ENCODE measurements at places on chromosomes 3 and 15. TPM values are rescaled to one million over a fixed set of nuclear protein-coding genes. Genes with fewer than 3 reads are reported as not detected.

- no peak overlapping the region for H3K27ac ChIP-seq
- no peaks in the 10 kb centered on the region for H3K36me3 ChIP-seq
- no peak for DNase-seq
- H3K27me3 ChIP-seq, result peaks cover 3% of the 10 kb centered on the region
- no peak overlapping the region for H3K4me3 ChIP-seq
Measured at GRCh38 chr3:22490747-22491146, 712.4 kb upstream of the UBE2E2 start.

- no peaks in the 10 kb centered on the region for H3K27me3 ChIP-seq
- H3K4me1 ChIP-seq, result no peaks in the 10 kb centered on the region
- no peaks in the 10 kb centered on the region for H3K36me3 ChIP-seq
- no peak overlapping the region for H3K4me3 ChIP-seq
- DNase-seq, result no peak
Measured at GRCh38 chr3:128714887-128715491, 11.0 kb upstream of the RAB7A start.

- H3K36me3 ChIP-seq, result no peaks in the 10 kb centered on the region
- DNase-seq, result no peak
- H3K4me3 ChIP-seq, result no peak overlapping the region
- H3K27me3 ChIP-seq, result no peaks in the 10 kb centered on the region
- no peak overlapping the region for H3K27ac ChIP-seq
Measured at GRCh38 chr3:194779729-194780224, 94.1 kb downstream of the FAM43A start.

Gene KCNH8
- total RNA-seq, result 0.05 TPM

Gene TOMM70
- total RNA-seq, result 39.5 TPM

Gene SH2D7
- not detected for total RNA-seq

Gene SLCO3A1
- 2.4 TPM for total RNA-seq

Gene THAP10
- total RNA-seq, result 0.70 TPM

Gene ZMYND10
- 0.75 TPM for total RNA-seq

DNA sequence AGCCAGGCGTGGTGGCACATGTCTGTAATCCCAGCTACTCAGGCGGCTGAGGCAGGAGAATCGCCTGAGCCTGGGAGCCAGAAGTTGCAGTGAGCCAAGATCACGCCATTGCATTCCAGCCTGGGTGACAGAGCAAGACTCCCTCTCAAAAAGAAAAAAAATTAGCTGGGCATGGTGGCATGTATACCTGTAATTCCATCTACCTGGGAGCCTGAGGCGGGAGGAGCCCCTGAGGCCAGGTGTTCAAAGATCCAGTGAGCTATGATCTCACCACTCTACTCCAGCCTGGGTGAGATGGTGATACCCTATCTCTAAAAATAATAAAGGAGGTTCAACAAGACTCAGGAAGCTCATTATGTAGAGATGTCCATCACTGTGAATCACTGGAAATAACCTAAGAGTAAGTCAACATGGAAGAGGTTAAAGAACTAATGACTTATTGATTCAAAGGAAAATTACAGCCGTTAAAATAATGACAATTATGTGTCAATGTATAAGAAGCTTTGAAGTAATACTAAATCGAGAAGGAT, 19.8 kb upstream of the RAB7A start:
- DNase-seq, result no peak
- H3K36me3 ChIP-seq, result no peaks in the 10 kb centered on the region
- H3K27ac ChIP-seq, result no peak overlapping the region
- no peak overlapping the region for H3K4me3 ChIP-seq
- H3K27me3 ChIP-seq, result no peaks in the 10 kb centered on the region
